ENCODE measurements at places on chromosomes 12 and 14. TPM values are rescaled to one million over a fixed set of nuclear protein-coding genes. Genes with fewer than 3 reads are reported as not detected.

Gene PRICKLE1
- 50.8 TPM for polyA plus RNA-seq

Gene SYNE3
- polyA plus RNA-seq, result 2.2 TPM

Gene SLC5A8
- 37.2 TPM for polyA plus RNA-seq

Gene SLCO1B1
- polyA plus RNA-seq, result not detected

Gene TAS2R20
- 0.89 TPM for polyA plus RNA-seq
